ENCODE measurements at places on chromosomes 1 and 21.

GRCh38 chr1:118588566-118588965, 399.6 kb downstream of the TBX15 start:
- no peak for DNase-seq
- H3K36me3 ChIP-seq = no peaks in the 10 kb centered on the region
- no peaks in the 10 kb centered on the region for H3K4me1 ChIP-seq
- H3K27me3 ChIP-seq = no peaks in the 10 kb centered on the region

DNA sequence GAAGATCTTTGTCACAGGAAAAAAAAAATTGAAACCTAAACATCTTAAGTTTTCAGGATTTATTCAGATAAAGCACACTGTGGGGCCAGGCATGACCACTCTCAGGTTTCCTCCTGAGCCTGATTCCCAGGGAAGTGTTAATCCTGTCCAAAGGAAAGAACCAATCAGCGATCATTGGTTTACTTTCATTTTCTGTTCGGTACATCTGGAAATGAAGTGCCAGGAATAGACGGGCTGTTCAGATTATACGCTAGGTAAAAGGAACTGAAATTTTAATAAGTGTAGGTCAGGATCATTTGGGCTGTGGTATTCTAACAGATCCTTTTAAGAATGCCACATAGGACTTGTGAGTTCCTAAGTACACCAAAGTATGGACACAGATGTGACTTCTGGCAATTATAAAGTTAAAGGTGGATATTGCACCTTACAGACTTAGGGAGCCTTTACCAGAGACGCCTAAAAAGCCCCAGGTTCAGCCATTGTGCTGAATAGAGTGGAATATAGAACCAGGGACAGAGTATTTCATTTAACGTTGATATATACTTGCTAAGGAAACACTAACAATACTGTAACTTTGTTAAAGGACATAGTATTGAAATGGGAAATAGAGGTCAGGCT, 9.3 kb upstream of the CACYBP start:
- H3K27ac ChIP-seq = peak overlapping the region; percentile 84
- H3K4me1 ChIP-seq = no peaks in the 10 kb centered on the region
- H3K36me3 ChIP-seq = no peaks in the 10 kb centered on the region
- DNase-seq = peak; percentile 74
- peak overlapping the region; percentile 66 for H3K4me3 ChIP-seq

- no peaks in the 10 kb centered on the region for H3K36me3 ChIP-seq
- H3K27me3 ChIP-seq = no peaks in the 10 kb centered on the region
- no peak for DNase-seq
- H3K4me1 ChIP-seq = no peaks in the 10 kb centered on the region
- H3K27ac ChIP-seq = no peak overlapping the region
- H3K4me3 ChIP-seq = no peak overlapping the region
These were observed 73.1 kb downstream of the GREM2 start for GRCh38 chr1:240538776-240539430.

DNA sequence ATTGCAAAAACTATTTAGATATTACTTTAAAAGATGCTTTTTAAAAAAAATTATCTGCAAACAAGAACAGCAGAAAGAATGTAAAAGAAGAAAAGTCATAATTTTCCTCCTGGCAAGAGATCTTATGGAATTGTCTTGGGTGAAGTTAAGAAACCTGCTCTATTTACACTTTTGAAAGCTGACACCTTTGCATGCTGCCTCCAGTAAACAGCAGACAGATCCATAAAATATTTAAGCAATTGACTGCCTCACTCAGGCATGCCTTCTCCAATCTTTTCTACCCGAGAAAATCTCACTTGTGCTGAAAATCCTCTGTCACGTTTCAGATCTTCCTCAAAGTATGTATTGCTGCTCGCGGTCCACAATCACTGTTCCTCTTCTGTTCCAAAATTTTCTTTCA, 107.9 kb upstream of the ZP4 start:
- no peak for DNase-seq
- no peak overlapping the region for H3K27ac ChIP-seq
- H3K4me3 ChIP-seq = no peak overlapping the region
- H3K4me1 ChIP-seq = no peaks in the 10 kb centered on the region
- no peaks in the 10 kb centered on the region for H3K27me3 ChIP-seq

DNA sequence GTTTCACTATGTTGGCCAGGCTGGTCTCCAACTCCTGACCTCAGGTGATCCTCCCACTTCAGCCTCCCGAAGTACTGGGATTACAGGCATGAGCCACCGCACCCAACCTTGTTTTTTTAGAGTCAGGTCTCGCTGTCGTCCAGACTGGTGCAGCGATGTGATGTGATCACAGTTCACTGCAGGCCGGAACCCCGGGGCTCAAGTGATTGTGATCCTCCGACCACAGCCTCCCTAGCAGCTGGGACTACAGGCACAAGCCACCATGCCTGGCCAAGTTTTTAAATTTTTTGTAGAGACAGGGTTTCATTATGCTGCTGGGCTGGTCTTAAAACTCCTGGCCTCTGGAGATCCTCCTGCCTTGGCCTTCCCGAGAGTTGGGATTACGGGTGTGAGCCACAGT, 46.1 kb upstream of the LIN9 start:
- H3K4me1 ChIP-seq = peaks cover 46% of the 10 kb centered on the region
- no peak overlapping the region for H3K4me3 ChIP-seq
- no peaks in the 10 kb centered on the region for H3K27me3 ChIP-seq
- no peak for DNase-seq
- peaks cover 33% of the 10 kb centered on the region for H3K36me3 ChIP-seq

DNA sequence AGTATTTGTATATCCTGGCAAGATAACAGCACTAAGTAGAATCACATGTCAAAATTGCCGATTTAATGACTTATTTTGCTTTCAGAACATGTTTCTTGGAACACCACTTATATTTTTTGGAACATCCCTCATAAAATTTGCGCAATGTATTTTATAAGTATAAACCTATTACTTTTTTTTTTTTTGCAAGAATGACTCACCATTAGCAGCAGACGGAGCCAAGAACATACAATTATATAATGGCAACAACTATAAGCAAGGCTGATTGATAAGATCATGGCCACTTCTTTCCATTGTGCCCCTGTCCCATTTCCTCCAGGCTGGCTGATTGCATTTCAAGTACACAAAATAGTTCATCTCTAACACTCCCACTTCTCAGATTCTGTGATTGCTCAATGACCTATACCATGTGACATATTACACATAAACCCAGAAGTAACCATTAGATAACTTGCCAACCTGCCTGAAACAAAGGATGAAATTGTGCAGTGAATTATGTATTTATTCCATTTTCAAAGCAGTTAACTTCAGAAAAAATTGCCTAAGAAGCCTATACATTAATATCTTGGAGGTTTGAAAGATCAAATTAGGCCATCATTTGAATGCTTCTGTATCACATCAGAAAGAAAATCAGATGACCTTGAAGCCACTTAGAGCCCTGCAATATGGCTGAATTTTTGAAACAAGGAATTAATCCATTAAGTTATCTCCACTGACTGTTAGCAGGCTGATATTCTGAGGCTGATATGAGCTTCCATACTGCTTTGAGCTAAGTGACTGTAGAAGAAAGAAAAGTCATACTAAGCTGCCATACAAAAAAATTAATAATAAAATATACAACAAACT, 77.8 kb upstream of the PRMT6 start:
- H3K27ac ChIP-seq = no peak overlapping the region
- no peaks in the 10 kb centered on the region for H3K4me1 ChIP-seq
- no peaks in the 10 kb centered on the region for H3K36me3 ChIP-seq
- H3K27me3 ChIP-seq = no peaks in the 10 kb centered on the region
- DNase-seq = no peak
- H3K4me3 ChIP-seq = no peak overlapping the region

DNA sequence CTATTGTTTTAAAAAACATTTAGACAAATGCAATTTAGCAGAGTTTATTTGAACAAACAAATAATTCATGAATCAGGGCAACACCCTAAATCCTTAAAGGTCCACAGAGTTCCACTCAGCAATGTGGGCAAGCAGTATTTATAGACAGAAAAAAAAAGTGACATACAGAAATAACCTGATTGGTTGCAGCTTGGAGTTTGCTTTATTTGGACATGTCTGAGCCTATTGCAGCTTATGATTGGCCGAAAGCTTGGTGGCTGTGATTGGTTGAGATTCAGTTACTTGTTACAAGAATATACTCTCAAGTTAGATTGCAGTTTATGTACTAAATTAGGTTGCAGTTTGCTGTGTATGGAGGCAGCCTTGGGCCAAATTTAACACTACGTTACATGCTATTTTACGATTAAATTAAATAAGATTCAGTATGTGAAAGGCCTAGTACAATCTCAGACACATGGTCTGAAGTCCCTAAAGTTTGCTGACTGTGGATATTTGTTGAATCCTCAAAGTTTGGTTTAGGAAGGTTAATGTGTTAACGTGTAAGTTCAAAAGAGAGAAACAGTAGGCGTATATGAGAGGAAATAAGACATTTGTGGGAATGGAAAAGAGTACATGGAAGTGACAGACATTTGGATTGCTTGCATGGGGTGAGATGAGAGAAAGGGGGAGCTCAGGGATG, 6.9 kb upstream of the CAMSAP2 start:
- no peak overlapping the region for H3K27ac ChIP-seq
- no peaks in the 10 kb centered on the region for H3K27me3 ChIP-seq
- H3K4me1 ChIP-seq = no peaks in the 10 kb centered on the region
- no peak overlapping the region for H3K4me3 ChIP-seq
- H3K36me3 ChIP-seq = no peaks in the 10 kb centered on the region

- no peak for DNase-seq
- no peak overlapping the region for H3K4me3 ChIP-seq
- no peaks in the 10 kb centered on the region for H3K27me3 ChIP-seq
- no peak overlapping the region for H3K27ac ChIP-seq
- H3K4me1 ChIP-seq = peaks cover 8% of the 10 kb centered on the region
These were observed 20.4 kb downstream of the KCNN3 start for GRCh38 chr1:154849645-154850131.

DNA sequence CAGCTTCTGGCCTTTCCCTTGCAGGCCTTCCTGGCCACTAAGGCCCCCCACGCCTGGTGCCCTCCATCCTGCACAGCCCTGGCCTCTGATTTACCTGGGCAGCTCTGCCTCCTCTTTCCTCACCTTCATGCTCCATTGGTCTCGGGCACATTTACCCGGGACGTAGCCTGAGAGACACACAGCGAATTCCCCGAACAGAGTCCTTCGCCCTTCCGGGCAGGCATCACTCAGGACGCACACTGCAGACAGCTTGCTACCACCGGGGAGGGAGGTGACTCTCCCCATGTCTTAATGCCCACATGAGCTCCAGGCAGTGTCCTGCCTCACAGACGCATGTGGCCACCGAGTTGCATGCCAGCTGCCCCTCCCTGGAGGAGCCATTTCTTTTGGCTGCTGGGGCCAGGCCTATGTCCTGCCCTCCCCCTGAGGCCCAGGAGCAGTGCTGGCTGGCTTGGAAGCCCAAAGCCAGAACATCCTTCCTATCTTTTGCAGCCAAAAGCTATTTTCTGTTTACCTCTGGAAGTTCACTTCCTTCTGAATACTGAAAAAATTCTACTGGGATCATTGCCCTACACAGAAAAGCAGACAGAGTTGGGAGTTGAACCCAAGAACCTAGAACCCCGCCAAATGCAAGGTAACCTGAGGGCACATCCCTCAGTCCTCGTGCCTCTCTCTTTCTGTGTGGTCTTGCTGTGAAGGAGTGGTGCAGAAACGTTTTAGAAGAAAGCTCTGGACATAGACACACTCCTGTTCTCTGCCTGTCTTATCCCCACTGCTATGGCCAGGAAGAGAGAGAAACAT, 209.5 kb downstream of the TOMM20 start:
- H3K27me3 ChIP-seq = no peaks in the 10 kb centered on the region
- no peak overlapping the region for H3K27ac ChIP-seq
- DNase-seq = no peak
- H3K36me3 ChIP-seq = no peaks in the 10 kb centered on the region
- H3K4me3 ChIP-seq = no peak overlapping the region

DNA sequence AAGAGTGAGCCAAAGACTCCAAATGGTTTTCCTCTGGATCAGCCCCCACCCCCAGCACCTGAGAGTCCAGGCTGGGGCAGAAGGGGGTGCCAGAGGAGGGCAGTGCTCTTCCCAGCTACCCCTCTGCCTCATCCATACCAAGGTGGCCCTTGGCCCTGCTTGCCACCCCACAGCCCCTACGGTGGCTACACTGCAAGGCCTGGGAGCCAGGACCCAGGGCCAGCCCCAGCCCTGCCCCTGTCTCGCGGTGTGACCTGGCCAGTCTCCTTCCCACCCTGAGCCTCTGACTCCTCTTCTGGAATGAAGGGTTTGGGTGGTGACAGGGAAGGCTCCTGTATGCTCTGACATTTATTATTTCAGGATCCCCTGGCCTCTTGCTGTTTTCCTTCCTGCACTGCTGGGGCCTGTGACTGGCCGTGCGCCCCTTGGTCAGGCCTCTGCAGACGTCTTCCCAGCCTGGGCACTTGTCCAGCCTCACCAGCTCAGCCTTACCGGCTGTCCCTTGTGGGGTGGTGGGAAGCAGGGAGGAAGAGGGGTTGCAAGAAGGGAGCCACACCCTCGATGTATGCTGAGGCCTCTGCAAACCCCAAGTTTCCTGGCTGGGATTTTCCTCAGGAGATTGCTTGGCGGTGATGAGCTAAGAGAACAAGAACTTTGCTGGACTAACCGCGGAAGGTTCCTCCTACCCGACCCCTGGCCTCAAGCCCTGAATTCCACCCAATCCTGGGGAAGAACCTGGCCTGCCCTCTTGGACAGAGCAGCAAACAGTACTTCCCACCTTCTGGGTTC, 13.5 kb downstream of the ASAP3 start:
- H3K36me3 ChIP-seq = no peaks in the 10 kb centered on the region
- no peak overlapping the region for H3K4me3 ChIP-seq
- H3K27me3 ChIP-seq = no peaks in the 10 kb centered on the region
- no peak for DNase-seq
- no peaks in the 10 kb centered on the region for H3K4me1 ChIP-seq

GRCh38 chr1:152520561-152521090, 6.3 kb downstream of the CRCT1 start:
- peak overlapping the region; percentile 19 for H3K27ac ChIP-seq
- DNase-seq = no peak
- H3K4me1 ChIP-seq = peaks cover 15% of the 10 kb centered on the region
- H3K36me3 ChIP-seq = no peaks in the 10 kb centered on the region
- no peak overlapping the region for H3K4me3 ChIP-seq
- H3K27me3 ChIP-seq = peaks cover 10% of the 10 kb centered on the region

DNA sequence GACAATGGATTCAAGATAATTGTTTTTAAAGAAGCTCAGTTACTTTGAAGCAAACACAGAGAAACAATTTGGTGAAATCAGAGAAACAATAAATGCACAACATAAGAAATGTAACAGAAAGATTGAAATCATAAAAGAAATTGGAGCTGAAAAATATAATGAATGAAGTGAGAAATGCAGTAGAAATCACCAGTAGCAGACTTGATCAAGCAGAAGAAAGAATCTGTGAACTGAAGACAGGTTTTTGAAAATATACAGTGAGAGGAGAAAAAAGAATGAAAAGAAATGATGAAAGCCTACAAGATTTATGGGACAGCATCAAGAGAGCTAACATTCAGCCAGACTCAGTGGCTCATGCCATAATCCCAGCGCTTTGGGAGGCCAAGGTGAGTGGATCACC, 4.2 kb upstream of the SELP start:
- no peak overlapping the region for H3K4me3 ChIP-seq
- no peaks in the 10 kb centered on the region for H3K27me3 ChIP-seq
- peaks cover 10% of the 10 kb centered on the region for H3K4me1 ChIP-seq
- peak; percentile 28 for DNase-seq
- no peak overlapping the region for H3K27ac ChIP-seq
- H3K36me3 ChIP-seq = no peaks in the 10 kb centered on the region

GRCh38 chr1:64100791-64101190, 102.6 kb upstream of the UBE2U start:
- DNase-seq = no peak
- no peaks in the 10 kb centered on the region for H3K4me1 ChIP-seq
- H3K4me3 ChIP-seq = no peak overlapping the region
- H3K36me3 ChIP-seq = no peaks in the 10 kb centered on the region

- DNase-seq = peak; percentile 14
- H3K4me3 ChIP-seq = no peak overlapping the region
- no peaks in the 10 kb centered on the region for H3K27me3 ChIP-seq
- H3K36me3 ChIP-seq = no peaks in the 10 kb centered on the region
These were observed 76.4 kb upstream of the DNAH14 start for GRCh38 chr1:224852901-224853568.
